ENCODE measurements at places on chromosomes 3 and 15.
A peak's percentile ranks its signal among the peaks of the same experiment; 100 is the strongest.

- no peak for DNase-seq
Measured at GRCh38 chr15:94655249-94655880, 424.0 kb downstream of the MCTP2 start.

GRCh38 chr15:85646538-85647091 is 148.1 kb downstream of the KLHL25 start:
- DNase-seq: no peak

GRCh38 chr3:72009851-72010443 is 225.0 kb upstream of the PROK2 start:
- DNase-seq: no peak

GRCh38 chr3:124303305-124303910 is 311.5 kb upstream of the ROPN1 start:
- no peak for DNase-seq

- DNase-seq: no peak
Measured at GRCh38 chr3:20558161-20558560, 372.2 kb upstream of the SGO1 start.

DNA sequence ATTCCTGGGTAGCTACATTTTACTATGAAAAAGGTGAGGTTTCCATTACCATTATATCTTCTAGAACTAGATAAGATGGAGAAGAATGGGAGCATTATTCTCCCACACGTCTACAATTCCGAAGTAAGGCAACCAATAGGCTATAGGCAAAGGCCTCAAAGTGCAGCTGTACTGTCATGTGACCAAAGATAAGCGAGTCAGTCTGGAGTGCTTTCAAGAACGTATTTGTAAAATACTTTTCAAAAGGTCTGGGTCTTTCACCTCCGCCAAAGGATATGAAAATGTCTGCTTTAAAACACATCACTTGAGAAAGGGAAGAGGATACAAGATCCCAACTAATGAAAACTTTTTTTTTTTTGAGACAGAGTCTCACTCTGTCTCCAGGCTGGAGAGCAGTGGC is 9.9 kb downstream of the CCPG1 start:
- DNase-seq: no peak

DNA sequence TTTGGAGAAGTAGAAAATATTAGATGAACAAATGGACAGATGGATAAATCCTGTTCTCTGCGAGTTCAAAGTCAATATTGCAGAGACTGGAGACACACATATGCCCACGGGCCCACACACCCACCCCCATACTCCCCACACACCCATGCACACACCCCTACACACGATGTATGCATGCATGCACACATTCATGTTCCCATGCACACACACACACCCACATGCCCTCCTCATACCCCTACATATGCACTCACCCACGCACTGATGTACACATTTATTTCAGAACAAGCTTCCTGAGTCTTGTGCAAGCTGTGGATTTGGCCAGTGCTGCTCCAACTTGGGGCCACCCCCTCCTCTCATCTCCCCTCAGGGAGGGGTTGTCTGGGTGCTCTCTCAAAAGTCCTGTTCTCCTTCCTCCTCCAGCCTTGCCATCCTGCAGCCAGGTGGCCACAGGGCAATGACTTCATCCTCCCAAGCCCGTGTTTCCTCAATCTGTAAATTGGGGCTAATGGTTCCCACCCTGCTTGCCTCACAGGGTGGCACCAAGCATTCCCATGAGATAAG is 16.4 kb downstream of the MAPKAPK3 start:
- DNase-seq: no peak

- DNase-seq: no peak
Measured at GRCh38 chr3:141268306-141268705, 36.7 kb downstream of the PXYLP1 start.

DNA sequence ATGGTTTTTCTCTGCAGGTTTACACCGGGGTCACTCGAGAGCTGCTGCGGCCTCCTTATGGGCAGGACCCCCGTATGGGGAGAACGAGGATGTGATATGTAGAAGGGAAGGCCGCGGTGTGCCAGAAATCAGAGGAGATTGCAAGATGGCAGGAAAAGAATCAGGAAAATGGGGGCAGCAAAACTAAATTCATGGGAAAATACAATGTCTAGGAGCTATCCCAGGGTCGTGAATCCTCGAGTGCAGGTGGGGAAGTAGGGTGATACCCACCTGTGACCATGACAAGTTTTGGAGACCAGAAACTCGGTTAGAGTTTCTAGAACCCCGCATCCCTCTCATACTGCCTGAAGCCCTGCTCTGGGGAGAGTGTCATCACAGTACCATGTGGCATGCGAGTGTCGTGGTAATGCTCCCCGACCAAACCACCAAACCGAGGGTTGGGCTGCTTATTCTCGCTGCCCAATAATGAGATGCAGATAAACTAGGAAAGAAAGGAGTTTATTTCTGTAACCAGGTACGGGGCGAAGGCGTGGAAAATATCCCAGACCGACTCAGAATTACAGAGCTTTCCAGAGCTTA is 781 bp downstream of the TRNT1 start:
- no peak for DNase-seq

- DNase-seq: peak; percentile 80
Measured at GRCh38 chr3:141412936-141413354, 44.6 kb downstream of the ZBTB38 start.

DNA sequence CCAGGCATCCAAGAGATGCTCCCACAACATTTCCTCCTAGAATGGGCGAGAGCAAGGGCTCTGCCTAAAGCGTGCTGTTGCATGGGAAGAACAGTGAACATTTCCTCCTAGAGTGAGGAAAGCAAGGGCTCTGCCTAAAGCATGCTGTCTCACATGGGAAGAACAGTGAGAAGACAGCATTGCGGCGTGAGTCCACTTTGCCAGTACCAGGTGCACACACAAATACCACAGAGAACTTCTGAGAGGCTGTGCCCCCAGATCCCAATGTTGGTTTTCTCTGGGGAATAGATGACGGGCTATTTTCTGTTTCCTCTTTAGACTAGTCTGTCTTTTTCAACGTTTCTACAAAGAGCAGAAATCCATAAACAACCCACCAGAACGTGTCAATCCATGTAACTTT is 142.9 kb downstream of the LRRK1 start:
- no peak for DNase-seq

- DNase-seq: no peak
Measured at GRCh38 chr3:133754455-133754854, 8.3 kb downstream of the TF start.

GRCh38 chr3:70728311-70728710 is 415.9 kb upstream of the MDFIC2 start:
- no peak for DNase-seq

GRCh38 chr3:73874606-73875369 is 250.0 kb upstream of the PDZRN3 start:
- no peak for DNase-seq

Data from right lung (tissue), 10 donors.